ENCODE measurements at places on chromosomes 2 and 18. TPM values are rescaled to one million over a fixed set of nuclear protein-coding genes. Genes with fewer than 3 reads are reported as not detected.

The NEU2 gene
- not detected for total RNA-seq

The BBS5 gene
- 4.9 TPM for total RNA-seq

The RNU2-63P gene
- 15.0 TPM for total RNA-seq

The UGT1A4 gene
- total RNA-seq = not detected

The MAP2 gene
- total RNA-seq = 5.7 TPM

The CCDC85A gene
- 5.5 TPM for total RNA-seq

The SERPINB11 gene
- total RNA-seq = not detected

The MOGAT1 gene
- total RNA-seq = not detected

The IL1R1 gene
- 7.5 TPM for total RNA-seq

The DSG4 gene
- not detected for total RNA-seq

The CRYBA2 gene
- not detected for total RNA-seq

The LRATD1 gene
- 4.8 TPM for total RNA-seq

The ARHGEF33 gene
- 0.71 TPM for total RNA-seq

The ELOA2 gene
- total RNA-seq = not detected

The UGT1A10 gene
- not detected for total RNA-seq

The SLC40A1 gene
- 37.4 TPM for total RNA-seq

The WNT10A gene
- 0.04 TPM for total RNA-seq

The MC4R gene
- 0.62 TPM for total RNA-seq

The NDUFAF7 gene
- 14.2 TPM for total RNA-seq

The RFX8 gene
- total RNA-seq = 1.9 TPM

The SLC14A1 gene
- 1.3 TPM for total RNA-seq

The DNAJC5G gene
- not detected for total RNA-seq

The COL4A3 gene
- total RNA-seq = under 0.01 TPM

The SNTG2 gene
- 0.31 TPM for total RNA-seq

The NEB gene
- total RNA-seq = 1,157 TPM

The SERPINB5 gene
- total RNA-seq = not detected

The GCG gene
- 16.6 TPM for total RNA-seq

The GKN1 gene
- total RNA-seq = 0.09 TPM

The SOX11 gene
- total RNA-seq = 13.2 TPM

The SP100 gene
- 23.6 TPM for total RNA-seq

The SRD5A2 gene
- total RNA-seq = under 0.01 TPM

The CREB1 gene
- total RNA-seq = 41.4 TPM

The IL1F10 gene
- total RNA-seq = not detected

The CHAC2 gene
- total RNA-seq = 1.4 TPM

The MAPRE3 gene
- 7.8 TPM for total RNA-seq

The ALK gene
- total RNA-seq = 0.04 TPM
